ENCODE measurements at places on chromosomes 5 and 9. TPM values are rescaled to one million over a fixed set of nuclear protein-coding genes. Genes with fewer than 3 reads are reported as not detected.
A peak's percentile ranks its signal among the peaks of the same experiment; 100 is the strongest.

SH3RF2 gene
- not detected for polyA plus RNA-seq

FBN2 gene
- polyA plus RNA-seq = 4.2 TPM

GPX8 gene
- polyA plus RNA-seq = not detected

BARX1 gene
- polyA plus RNA-seq = not detected

GRCh38 chr5:78328585-78329173 is 31.7 kb upstream of the SCAMP1 start:
- DNase-seq = no peak

GRCh38 chr5:17355586-17356346 is 138.3 kb downstream of the BASP1 start:
- DNase-seq = peak; percentile 78

- DNase-seq = no peak
Measured at GRCh38 chr5:101292199-101292598, 389.1 kb upstream of the ST8SIA4 start.

DNA sequence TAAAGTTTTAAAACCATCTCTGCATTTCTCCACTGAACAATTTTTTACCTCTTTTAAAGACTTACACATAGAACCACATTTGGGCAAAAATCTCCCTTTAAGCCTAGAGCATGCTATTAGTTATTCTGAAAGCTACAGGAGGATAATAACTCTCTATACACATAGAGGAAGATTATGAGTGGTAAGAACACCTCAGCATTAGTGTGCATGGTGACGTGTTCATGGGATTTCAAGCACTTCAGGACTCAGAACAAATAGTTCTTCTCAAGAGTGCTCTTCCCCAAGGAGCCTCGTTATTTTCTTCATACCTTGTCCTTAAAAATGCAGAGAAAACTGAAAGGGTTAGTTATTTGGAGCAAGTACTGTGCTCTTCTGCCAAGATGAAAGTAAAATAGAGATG is 256.9 kb upstream of the TUSC1 start:
- no peak for DNase-seq

DNA sequence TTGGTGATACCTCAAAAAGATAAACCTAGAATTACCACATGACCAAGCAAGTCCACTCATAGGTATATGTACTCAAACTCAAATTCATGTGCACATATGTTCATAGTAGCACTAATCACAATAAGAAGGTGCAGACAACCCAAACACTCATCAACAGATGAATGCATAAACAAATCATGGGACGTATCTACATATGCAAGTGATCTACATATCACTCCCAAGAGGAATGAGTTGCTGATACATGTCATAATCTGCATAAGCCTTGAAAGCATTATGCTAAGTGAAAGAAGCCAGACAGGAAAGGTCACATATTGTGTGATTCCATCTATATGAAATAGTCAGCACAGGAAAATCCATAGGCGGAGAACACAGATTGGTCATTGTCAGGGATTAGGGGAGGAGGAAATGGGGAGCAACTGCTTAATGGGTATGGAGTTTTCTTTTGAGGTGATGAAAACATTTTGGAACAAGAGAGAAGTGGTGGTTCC is 10.6 kb upstream of the GPX8 start:
- no peak for DNase-seq

GRCh38 chr5:153625826-153626354 is 135.4 kb downstream of the GRIA1 start:
- DNase-seq = no peak

DNA sequence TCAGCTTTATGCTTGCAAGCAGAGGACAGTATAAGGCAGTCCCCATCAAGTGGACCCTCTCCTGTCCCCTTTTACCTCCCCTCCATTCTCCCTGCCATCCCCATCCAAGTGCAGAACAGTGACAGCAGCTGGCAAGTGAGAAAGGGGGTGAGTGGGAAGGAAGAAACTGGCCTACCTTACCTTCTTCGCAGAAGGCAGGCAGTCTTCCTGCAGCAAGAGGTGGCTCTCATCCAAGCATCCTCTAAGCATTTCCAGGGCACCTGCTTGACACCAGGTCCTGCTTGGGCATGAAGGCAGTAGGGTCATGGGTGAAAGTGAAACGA is 77.3 kb upstream of the SH3PXD2B start:
- no peak for DNase-seq
